Activated naive CD4-positive, alpha-beta T cell treated with anti-CD3 and anti-CD28 coated beads, Interleukin-2, amount 50 U/mL, for 16 hours (primary cell): ENCODE measurements at places on chromosomes 11 and 22.
A peak's percentile ranks its signal among the peaks of the same experiment; 100 is the strongest.

GRCh38 chr22:36550701-36551495, 21.9 kb upstream of the EIF3D start:
- no peak for DNase-seq

DNA sequence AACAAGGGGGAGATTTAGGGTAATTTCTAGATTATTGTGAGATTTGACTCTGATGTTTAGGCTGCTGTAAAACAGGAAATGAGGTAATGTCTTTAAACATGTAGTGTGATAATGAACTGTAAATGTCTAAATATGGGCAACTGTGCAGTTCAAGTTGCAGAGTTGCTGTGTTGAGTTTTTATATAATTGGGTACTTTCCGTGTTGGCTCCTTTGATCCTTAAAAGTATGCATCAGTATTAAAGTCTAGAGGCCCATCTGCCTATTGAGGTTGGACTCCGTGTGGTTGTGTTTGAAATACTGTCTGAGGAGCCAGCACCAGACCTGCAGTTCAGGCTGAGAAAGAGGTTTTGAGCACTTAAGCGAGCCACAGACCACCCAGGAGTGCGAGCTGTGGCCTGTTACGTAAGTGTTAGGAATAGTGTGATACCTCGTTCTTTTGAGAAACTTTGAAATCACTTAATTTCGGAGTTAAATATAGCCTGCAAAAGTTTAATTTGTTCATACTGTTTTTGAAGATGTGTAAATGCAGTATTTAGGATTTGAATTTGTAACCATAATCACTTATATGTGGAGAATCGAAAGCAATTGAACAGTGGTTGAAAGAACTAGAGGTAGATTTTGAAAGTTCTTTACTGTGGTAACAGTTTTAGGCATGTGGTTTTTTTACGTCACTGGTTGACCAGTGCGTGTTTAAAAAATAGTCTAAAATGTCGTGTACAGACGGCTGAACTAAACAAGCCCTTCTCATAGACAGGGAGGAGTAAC, 9.0 kb downstream of the FAM118A start:
- DNase-seq: peak; percentile 23

GRCh38 chr11:64876835-64877341, 1.5 kb downstream of the EHD1 start:
- no peak for DNase-seq

GRCh38 chr11:119488256-119488995, 65.5 kb upstream of the THY1 start:
- DNase-seq: no peak

GRCh38 chr11:104956528-104956927, 11.8 kb downstream of the CASP4 start:
- no peak for DNase-seq

DNA sequence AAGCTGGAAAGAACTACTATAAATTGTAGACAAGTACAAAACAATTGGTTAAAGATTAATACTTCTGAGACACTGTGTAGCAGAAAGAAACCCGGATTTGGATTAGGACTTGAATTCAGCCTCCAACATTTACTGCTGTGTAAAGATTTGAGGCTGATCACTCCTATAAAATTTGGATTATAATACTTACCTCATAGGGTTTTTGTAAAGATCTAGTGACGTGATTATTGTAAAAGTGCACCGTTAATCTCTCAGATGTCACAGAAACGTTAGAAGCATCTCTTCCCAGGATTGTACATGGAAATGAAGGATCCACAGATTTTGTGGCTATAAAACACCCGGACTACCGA, 323 bp upstream of the HIKESHI start:
- DNase-seq: no peak

- no peak for DNase-seq
Observed at GRCh38 chr11:75615751-75616150, 53.1 kb downstream of the MAP6 start.

GRCh38 chr11:34707462-34707840, 86.6 kb downstream of the EHF start:
- no peak for DNase-seq

- DNase-seq: no peak
Observed at GRCh38 chr11:2724104-2724503, 24.3 kb upstream of the KCNQ1OT1 start.

DNA sequence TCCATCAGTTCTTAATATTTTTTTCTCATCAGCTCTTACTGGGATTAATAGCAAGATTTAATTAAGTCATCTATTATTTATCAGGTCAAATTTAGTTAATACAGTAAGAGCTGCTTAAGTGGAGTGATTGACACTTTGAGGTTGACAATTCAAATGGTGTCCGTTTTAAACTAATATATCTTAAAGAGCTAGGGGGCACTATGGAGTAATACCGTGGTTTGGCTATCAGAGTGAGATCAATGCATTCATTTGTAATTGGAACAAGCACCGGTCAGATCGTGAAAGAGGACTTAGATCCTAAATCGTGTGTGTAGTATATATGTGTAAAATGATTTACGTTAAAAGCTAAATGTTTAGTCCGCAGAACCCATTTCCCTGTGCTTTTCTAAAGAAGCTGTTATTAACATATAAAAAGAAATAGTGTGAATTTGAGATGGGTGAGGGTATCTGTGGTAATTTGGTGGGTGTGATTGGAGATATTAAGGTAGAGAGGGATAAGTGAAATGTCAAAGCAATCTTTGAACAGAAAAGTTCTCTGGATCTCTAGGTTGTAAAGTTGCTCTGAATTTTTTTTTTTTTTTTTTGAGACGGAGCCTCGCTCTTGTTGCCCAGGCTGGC, 2.3 kb downstream of the SIK2 start:
- DNase-seq: no peak

GRCh38 chr11:8066036-8066910, 14.7 kb upstream of the TUB start:
- no peak for DNase-seq

GRCh38 chr11:83801799-83802198, 515.6 kb upstream of the CCDC90B start:
- DNase-seq: no peak

DNA sequence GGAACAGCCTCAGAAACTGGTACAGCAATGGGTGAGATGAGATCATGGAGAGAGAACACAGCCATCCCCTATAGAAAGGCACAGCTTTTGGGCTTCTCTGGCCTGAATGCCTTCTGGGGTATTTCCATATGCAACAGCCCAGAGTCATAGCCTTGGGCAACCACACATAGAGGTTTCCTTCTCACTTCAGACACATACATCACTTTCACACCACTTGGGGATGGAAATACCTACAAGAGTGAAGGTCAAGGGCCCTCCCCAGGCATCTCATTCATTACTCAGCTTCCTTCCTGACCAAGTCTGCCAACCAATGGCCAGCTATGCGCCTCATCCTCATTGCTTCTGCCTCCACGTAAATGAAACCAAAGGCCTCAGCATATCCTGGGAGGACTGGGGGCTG, 17.7 kb upstream of the OLFML1 start:
- DNase-seq: no peak

DNA sequence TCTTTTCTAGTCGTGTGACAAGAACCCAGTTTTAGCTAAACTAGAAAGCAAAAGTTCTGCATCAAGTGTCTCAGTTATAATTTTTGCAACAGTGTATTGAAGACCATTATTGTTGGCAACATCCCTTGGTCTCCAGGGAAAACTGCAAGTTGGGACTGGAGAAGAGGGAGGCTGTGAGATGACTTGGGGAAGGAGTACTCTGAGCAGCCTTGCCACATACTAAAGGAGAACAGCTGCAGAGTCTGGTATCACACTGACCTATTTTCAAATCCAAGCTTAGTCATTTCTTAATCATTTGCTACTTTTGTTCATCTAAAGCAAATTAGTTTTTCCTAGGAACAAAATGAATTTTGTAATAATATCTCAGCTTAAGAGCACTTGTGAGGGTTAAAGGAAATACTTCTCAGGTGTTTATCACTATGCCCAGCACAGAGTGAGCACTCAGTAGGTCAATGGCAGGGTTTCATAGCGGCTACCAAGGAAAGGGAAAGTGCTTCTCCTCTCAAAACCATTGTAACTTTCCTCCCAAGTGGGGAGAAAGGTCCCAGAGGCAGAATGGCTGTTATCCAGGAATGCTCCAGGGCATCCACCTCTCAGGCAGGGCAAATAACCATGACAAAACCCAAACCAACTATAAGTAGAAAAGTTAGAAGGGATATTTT, 247.1 kb downstream of the C11orf87 start:
- no peak for DNase-seq
